Activated CD4-positive, alpha-beta T cell treated with anti-CD3 and anti-CD28 coated beads, Interleukin-2, amount 10 ng/mL, durations not matched to agents 7 days and 5 days (primary cell): ENCODE measurements at places on chromosomes 12 and 14.

- DNase-seq, result no peak
Measured at GRCh38 chr12:15253990-15254389, 32.8 kb upstream of the RERG start.

- DNase-seq, result no peak
Measured at GRCh38 chr12:48291511-48291910, 59.2 kb downstream of the ZNF641 start.

GRCh38 chr14:77808250-77808649 lies 8.3 kb downstream of the ADCK1 start:
- no peak for DNase-seq

DNA sequence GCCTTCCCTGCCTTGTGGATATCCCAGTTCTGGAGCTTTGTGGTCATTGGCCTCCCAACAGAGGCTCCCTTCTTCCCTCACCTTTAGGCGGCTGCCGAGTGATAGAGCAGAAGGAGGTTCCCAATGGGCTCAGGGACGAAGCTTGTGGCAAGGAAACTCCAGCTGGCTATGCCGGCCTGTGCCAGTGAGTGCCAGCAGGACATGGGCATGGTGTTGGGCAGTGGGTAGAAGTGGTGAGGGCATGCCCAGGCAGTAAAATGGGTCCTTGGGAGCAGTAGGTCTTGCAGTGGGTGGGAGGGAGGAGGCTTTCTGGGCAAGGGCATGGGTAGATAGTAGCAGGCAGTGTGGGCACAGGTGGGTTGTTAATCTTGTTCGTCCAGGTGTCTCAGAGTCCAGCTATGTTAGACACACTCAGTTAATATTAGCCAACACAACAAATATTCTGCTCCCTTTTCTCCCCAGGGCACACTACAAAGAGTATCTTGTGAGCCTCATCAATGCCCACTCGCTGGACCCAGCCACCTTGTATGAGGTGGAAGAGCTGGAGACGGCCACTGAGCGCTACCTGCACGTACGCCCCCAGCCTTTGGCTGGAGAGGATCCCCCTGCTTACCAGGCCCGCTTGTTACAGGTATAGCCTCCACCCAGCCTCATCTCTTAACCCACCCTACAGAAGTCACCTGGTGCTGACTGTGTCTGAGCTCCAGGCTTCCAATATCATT lies 1.1 kb upstream of the IRF9 start:
- no peak for DNase-seq

- DNase-seq, result no peak
Measured at GRCh38 chr12:46473634-46474329, 101.2 kb upstream of the SLC38A2 start.

DNA sequence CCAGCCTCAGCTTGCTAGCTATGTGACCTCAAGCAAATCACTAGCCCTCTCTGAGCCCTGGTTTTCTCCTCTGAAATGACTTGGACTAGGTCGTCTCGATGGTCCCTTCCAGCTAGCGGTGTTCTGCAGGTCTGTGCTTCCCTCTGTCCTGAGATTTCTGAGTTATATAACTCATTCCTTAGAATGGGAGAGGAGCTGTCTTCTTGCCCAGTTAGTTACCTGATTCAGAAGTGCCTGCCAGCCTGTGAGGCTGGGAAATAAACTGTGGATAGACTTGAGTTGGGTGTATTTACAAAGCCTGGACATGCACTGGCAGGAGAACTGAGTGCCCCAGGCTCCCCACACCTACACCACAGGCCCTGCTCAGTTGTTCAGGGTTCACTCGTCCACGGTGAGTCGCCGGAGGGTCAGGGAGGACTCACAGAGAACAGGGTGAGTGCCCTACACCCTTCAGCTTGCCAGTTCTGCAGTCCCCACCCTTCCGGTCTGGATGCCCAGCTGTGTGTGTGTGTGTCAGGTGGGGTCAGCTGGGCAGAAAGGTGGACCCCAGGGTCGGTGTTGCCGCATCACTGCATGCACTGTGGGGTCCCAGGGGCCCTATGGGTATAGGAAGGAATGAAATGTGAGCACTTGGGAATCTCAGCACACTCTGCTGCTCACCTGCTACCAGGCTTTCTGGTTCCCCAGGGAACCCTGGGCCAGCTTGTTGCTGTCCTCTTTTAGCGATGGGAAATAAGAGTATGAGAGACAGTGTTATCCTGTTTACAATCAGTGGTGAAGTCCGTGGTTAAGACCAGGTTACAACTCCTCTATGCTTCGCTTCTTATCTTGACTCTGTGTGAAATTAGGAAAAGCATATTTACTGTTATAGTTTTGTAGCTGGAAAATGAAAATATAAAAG lies 348.2 kb downstream of the DPF3 start:
- DNase-seq, result no peak

GRCh38 chr12:88237954-88238353 lies 95.8 kb downstream of the TMTC3 start:
- DNase-seq, result no peak

GRCh38 chr14:97282210-97283004 lies 485.2 kb downstream of the VRK1 start:
- no peak for DNase-seq

DNA sequence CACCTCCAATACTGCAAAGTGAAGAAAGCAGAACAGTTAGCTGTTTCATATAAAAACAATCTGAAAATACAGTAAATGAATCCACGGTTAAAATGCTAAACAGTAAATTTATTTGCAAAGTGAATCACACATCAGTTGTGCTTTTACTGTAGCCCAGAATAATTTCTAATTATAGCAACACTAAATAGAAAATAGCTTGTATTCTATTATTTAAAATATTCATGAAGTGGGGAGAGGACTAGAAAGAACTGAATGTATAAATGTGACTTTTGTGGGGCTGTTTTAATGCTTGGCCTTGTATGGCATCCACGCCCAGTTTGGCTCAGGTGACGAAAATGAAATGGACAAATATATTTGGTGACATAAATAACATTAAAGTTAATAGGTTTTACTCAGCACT lies 148.2 kb downstream of the ATP23 start:
- DNase-seq, result no peak

GRCh38 chr12:61011767-61012423 lies 1248.3 kb upstream of the USP15 start:
- no peak for DNase-seq

DNA sequence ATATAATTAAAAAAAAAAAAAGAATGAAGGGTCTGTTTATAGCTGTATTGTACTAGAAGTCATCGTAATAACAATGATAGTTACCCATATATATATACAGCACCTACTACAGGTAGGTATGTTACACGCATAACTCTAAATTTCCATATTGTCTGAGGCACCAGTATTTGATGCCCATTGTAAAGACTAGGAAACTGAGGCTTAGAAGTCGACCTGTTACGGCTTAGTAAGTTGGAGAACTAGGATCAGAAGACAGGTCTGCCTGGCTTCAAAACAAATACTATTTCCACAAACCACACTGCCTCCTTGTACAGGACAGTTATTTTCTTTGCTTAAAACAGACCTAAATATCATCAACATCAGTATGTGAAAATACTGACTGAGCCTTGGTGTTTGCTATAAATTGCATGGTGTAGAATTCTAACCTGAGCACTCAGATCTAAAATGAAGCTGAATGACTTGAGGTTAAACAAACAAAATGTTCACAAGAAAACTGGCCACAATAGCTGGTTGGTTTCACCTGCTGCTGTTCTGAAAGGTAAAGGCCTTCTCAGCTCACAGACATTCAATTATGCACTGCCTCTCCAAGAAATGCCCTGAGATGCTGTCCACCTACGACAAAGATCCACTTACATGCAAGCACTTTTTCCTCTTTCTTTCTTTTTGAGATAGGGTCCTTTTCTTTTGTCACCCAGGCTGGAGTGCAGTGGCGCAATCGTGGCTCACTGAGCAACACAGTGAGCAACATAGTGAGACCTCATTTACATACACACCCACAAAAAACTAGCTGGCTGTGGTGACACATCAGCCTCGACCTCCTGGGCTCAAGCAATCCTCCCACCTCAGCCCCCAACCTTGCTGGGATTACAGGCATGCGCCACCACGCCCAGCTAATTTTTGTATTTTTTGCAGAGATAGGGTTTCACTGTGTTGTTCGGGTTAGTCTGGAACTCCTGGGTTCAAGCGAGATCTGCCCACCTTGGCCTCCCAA lies 35.7 kb downstream of the SSH1 start:
- no peak for DNase-seq

DNA sequence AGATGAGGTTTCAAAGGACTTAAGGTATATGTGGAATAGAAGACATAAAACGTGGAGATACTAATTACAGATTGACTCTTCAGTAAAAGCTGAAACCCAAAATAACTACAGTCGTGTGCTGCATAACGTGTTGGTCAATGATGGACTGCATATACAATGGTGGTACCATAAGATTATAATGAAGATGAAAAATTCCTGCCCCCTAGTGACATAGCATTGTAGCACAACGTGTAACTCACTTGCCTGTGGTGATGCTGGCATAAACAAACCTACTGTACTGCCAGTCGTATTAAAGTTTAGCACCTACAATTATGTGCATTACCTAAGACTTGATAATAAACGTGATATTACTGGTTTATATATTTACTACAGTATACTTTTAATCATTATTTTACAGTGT lies 150.3 kb downstream of the LRRK2 start:
- DNase-seq, result no peak

DNA sequence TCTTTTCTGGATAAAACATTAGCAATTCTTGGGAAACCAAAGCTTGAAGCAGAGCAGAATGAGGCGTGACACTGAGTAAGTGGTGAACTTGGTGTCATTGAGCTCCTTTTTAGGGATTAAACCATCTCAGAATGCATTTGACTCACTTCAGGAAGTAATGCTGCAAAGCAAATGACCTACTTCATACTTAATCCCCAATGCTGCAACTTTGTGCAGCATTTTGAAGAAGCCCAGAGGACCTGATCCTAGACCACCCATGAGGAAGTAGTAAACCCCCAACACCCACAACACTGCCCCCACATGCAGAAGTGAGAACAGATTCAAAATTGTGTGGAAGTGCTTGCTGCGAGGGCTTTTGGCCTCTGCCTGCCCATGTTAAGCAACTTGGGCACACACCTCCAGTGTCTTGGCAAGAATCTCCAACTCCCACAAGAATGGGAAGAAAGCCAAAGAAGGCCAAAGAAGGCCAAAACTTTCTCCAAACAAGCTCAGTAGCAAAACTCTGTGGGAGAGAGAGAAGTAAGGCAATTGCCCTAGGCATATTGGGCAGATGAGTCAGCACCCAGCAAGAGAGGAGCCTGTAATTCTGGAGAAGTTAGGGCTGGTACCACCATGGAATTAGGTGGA lies 69.2 kb upstream of the ETV6 start:
- DNase-seq, result no peak

DNA sequence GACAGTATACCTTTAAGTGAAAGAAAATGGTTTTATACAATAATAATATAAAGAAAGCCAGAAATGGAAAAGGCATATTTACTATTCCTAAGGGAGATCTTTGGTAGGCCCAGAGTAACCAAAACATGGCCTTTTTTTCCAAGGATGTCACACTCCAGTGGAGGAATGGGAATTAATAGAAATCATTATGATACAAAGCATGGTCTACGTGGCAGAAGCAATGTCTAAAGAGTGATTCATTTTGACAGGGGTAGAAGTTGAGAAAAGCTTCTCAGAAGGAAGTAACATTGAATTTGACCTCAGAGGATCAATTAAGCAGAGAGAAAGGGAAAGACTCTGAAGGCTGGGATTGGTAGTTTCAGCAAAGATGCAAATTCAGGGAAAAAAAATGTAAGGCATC lies 208.6 kb downstream of the BTG1 start:
- DNase-seq, result no peak

- DNase-seq, result no peak
Measured at GRCh38 chr14:90760591-90761316, 55.5 kb downstream of the TTC7B start.

GRCh38 chr12:130990034-130990433 lies 36.3 kb downstream of the ADGRD1 start:
- no peak for DNase-seq

GRCh38 chr12:5081016-5081415 lies 37.3 kb downstream of the KCNA5 start:
- DNase-seq, result no peak

GRCh38 chr12:30794020-30794419 lies 39.3 kb upstream of the CAPRIN2 start:
- no peak for DNase-seq

- no peak for DNase-seq
Measured at GRCh38 chr14:26289891-26290486, 307.8 kb downstream of the NOVA1 start.
